ENCODE measurements at places on chromosomes 11 and 22.

- no peak for DNase-seq
Observed at GRCh38 chr22:27022896-27023361, 365.5 kb downstream of the MIAT start.

DNA sequence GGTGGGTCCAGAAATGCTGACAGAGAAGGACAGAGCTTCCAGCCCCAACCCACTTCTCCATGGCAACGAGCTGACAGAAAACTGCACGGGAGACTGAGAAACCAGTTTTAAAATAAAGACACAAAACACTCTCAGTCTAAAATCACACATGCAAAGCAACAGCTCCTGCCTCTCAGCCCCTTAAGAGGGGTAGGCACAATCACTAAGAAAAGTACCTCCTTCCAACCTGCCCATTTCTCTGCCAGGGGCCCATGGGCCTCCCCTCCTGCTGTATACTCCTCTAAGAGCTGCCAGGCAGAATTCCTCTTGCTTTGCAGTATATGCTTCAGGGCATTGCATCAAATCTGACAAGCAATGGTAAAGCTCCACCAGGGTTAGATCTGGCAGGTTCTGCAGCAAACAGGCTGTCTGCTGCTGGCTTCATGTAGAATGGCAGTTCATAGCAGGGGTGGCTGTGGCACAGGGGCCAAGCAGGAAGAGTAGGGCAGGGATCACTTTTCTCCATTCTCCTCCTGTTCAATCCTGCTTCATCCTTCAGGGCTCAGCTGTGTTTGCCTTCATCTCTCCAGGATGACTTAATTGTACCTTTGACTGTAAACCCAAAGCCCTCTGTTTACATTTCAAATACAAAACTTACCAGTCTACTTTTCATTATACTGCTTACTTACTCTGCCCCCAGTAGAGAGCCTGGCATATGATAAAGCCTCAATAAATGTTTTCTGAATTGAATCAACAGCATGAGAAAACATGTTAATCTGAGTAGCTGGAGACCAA, 77.7 kb downstream of the KCNC1 start:
- DNase-seq = peak; percentile 42

DNA sequence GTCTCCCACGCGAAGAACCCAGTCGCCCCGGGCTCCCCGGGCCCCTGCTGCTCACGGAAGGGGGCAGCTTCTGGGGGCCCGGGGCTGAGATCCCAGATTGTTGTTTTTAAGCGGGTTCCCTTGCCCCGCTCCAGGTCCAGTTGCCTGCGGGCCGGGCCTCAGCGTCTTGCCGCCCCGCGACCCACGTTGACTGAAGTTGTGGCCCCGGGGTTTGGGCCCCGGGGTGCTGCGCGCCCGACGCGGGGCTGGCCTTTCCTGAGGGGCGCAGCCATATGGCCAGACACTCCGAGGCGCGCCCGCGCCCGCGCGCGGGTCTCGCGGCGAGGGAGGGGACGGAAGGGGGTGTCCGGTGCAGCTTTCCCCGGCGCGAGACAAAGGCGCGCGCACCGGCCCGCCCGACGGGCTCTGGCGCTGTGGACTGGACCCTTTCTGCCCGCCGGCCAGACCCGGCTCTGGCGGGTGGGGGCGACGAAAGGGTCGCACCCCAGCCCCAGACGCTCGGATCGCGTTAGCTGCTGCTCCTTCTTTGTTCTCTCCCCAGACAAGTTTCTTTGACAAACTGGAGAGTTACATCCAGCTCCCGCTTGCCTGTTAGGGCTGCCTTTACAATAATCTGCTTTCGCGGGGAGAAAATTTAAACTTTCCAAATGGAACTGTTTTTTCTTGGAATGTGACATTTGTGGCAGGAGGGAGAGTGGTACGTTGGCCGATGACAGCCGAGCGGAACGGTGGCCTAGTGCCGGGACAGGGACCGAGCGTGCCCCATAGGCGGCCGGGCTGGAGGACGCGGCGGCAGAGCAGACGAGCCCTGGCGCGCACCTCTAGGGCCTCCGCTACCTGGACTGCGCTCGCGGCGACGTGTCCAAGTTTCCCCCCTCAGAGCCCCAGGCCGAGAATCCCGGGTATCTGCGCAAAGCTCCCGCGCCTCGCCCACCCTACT, 716 bp downstream of the AMOTL1 start:
- DNase-seq = peak; percentile 51

- DNase-seq = no peak
Observed at GRCh38 chr11:105734426-105734825, 124.6 kb downstream of the GRIA4 start.

DNA sequence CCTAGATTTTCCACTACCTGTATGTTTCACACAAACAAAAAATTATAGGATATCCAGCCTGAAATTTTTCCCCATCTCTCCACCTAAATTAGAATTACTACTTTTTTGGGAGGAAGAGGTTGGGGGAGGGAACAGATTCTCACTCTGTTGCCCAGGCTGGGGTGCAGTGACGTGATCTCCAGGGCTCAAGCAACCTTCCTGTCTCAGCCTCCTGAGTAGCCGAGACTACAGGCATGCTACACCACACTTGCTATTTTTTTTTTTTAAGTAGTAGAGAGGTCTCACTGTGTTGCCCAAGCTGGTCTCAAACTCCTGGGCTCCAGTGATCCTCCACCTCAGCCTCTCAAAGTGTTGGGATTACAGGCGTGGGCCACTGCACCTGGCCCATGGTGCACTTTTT, 9.5 kb downstream of the JAML start:
- no peak for DNase-seq

DNA sequence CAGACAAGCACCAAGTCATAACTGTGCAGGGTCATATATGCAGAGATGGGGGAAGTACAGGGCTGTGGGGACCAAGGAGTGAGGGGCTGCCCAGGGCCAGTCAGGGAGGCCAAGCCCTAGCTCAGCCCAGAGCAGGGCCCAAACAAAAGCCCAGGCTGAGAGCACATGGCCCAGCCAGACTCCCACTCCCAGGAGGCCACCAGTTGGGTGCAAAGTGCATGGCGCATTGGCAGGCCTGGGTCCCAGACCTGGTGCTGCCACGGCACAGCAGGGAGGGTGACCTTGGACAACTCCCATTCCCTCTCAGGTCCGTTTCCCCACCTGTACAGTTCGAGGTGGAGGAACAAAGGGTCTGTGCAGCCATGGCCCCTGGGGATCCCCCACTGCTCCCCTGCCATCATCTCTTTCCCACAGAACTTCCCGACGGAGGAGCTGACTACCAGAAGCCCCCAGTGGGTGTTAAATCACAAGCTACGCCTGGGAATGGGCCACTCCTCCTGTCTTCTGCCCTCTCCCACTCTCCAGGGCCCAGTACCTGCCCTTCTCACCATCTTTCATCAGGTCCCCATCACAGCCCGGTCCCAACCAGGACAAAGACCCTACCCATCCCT, 608 bp downstream of the NIPSNAP1 start:
- no peak for DNase-seq
